ENCODE measurements at places on chromosomes 16 and 17. TPM values are rescaled to one million over a fixed set of nuclear protein-coding genes. Genes with fewer than 3 reads are reported as not detected.

The HSD17B1 gene
- 1.1 TPM for total RNA-seq

DNA sequence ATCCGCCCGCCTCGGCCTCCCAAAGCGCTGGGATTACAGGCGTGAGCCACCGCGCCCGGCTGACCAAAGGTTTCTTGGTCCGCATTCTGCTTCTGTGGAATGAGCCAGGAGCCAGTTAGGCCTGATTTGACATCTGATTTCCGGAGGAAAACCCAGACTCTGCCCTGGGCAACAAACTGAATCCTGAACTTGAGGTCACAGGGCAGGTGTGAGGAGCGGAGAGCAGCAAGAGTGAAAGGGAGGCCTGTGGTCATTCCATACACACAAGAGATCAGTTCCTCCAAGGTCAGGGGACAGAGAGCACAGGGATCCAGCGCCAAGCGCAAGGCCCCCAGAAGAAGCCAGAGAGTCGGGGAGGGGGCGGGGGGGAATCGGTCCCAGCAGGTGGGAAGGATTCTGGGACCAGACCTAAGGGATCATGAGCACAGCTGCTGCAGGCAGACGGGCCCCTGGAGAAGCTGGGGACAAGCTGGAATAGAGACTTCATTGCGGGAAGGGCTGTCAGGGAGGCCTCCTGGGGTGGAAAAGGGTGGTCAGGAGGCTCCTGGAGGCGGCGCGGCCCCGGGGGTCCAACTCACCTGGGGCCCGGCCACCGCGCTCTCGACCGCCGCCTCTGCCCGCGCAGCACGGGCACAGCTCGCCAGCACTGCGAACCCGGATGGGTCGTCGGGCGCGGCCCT is 436 bp downstream of the SHPK start:
- H3K4me1 ChIP-seq = peaks cover 40% of the 10 kb centered on the region
- H3K36me3 ChIP-seq = peaks cover 5% of the 10 kb centered on the region
- no peak for DNase-seq
- no peaks in the 10 kb centered on the region for H3K27me3 ChIP-seq

The FLII gene
- 357 TPM for total RNA-seq

DNA sequence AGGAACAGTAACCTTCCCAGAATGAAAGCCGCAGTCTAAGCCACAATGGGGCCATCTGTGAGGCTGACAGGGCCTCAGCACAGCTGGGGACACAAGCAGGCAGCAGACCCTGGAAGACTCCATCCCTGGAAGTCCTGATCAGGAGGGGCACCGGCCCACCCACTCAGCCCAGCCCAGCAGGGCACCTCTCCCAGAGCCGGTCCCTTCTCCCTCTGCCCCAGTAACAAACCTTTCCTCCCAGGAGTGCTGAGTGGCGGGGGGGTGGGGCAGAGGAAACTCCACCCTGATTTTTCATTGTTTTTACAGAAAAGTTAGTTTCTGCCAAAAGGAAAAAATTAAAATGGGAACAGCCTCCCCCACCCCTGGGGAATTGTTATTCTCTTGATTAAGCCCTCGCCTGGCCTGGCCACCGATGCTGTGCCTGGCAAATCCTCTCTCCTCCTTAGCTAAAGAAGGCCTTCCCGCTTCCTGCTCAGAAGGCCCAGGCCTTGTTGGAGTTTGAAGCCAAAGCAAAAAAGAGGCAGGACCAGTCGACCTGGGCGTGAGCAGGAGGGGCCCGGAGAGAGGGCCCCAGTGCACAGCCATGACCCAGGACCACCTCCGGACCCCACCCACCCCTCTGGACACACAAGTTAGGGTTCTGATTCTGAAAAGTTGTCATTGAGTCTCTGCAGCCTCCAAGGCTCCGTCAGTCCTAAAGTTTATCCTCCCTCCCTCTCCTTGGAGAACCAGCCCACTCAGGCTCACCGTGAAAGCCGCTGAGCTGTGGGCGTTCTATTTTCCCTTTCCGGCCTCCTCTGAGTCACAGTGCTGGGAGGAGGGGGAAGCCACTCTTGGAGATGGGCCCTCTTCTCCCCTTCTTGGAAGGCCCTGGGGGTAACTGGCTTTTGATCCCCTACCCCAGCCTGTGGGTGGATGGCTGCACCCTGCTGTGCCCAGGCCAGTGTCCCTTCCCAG is 128.4 kb upstream of the TNRC6C start:
- no peak overlapping the region for H3K27ac ChIP-seq
- peaks cover 28% of the 10 kb centered on the region for H3K27me3 ChIP-seq
- H3K36me3 ChIP-seq = no peaks in the 10 kb centered on the region
- no peak overlapping the region for H3K4me3 ChIP-seq
- H3K4me1 ChIP-seq = peaks cover 17% of the 10 kb centered on the region
- no peak for DNase-seq

- H3K36me3 ChIP-seq = peaks cover 56% of the 10 kb centered on the region
- peak overlapping the region; percentile 87 for H3K27ac ChIP-seq
- peak overlapping the region; percentile 96 for H3K4me3 ChIP-seq
- no peak for DNase-seq
- H3K27me3 ChIP-seq = peaks cover 13% of the 10 kb centered on the region
Measured at GRCh38 chr16:84616515-84616914, 1.4 kb downstream of the COTL1 start.

DNA sequence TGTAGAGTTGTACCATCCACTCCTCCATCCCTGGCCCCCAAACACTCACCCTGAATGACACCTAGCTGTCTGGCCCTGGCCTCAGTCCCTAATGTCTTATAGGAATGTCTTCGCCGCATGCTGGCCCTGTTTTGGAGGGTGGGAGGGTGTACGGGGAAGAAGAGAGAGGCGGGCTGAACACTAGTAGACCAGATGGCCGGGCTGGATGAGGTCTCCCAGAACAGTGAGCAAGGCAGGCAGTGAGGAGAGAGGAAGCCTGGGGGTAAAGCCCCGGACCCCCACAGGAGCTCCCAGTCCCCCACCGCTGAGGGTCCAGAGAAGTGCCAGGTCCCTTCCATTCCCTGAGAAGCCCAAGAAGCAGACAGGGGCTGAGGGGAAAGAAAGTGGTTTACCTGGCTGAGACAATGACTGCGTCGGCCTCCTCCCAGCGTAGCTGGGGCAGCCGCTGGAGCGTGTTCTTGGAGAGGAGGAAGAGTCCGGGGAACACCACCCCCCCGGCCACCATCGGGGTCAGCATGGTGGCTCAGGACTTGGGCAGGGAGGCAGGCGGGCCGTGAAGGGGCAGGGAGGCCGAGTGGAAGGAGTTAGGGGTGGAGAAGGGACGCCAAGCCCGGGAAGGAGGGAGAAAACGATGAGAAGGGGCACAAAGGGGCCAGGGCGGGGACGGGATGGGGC is 923 bp downstream of the TLCD3B start:
- no peak for DNase-seq
- no peak overlapping the region for H3K27ac ChIP-seq
- H3K27me3 ChIP-seq = peaks cover 65% of the 10 kb centered on the region

GRCh38 chr16:4371357-4372000 is at the start of gene VASN:
Gene VASN, plus strand, starts transcription at chr16:4371848. Its CDS starts 9,030 bp downstream, at chr16:4380878.
- H3K27me3 ChIP-seq = no peaks in the 10 kb centered on the region
- peak; percentile 65 for DNase-seq
- H3K27ac ChIP-seq = no peak within 1 kb of the TSS
- peaks cover 4% of the 10 kb centered on the region for H3K4me1 ChIP-seq
- H3K36me3 ChIP-seq = peaks cover 3% of the 10 kb centered on the region

DNA sequence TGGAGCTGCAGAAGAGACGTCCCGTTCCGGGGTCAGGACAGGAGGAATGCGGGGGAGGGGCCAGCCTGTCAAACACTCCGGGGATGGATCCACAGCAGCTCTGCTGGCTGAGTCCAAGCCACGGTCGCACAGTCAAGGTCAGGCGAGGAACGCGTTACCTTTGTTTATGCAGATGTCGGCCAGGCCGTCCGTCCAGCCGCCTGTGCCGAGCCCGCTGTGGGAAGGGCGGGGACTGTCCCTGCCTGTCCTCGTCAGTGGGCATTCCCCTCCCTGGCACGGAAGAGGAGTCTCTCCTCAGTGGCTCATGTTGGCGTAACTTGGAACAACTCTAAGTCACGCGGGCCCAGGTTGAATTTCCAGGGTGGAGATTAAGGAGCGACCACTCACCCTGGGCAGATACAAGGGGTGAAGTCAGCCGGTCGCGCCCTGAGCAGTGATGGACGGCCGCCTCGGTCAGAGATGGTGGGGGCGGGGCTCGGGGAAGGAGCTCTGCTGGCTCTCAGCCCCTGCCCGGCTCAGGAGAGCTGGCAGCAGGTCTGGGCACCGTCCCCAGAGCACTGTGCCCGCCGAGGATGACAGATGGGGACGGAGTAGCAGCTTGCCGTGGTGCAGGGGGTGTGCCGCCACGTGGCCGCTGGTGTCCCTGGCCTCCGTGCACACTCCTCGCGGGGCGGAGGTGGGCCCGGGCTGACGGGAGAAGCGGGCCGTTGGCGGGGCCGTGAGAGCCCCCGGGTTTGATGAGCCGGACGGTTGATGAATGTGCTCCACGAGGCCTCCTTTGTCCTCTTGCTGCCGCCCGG is 7.3 kb downstream of the CACNA1H start:
- H3K4me3 ChIP-seq = no peak overlapping the region
- DNase-seq = no peak
- H3K36me3 ChIP-seq = no peaks in the 10 kb centered on the region
- peaks cover 5% of the 10 kb centered on the region for H3K27me3 ChIP-seq

The SETD1A gene
- total RNA-seq = 23.9 TPM

The CRYM gene
- total RNA-seq = not detected

DNA sequence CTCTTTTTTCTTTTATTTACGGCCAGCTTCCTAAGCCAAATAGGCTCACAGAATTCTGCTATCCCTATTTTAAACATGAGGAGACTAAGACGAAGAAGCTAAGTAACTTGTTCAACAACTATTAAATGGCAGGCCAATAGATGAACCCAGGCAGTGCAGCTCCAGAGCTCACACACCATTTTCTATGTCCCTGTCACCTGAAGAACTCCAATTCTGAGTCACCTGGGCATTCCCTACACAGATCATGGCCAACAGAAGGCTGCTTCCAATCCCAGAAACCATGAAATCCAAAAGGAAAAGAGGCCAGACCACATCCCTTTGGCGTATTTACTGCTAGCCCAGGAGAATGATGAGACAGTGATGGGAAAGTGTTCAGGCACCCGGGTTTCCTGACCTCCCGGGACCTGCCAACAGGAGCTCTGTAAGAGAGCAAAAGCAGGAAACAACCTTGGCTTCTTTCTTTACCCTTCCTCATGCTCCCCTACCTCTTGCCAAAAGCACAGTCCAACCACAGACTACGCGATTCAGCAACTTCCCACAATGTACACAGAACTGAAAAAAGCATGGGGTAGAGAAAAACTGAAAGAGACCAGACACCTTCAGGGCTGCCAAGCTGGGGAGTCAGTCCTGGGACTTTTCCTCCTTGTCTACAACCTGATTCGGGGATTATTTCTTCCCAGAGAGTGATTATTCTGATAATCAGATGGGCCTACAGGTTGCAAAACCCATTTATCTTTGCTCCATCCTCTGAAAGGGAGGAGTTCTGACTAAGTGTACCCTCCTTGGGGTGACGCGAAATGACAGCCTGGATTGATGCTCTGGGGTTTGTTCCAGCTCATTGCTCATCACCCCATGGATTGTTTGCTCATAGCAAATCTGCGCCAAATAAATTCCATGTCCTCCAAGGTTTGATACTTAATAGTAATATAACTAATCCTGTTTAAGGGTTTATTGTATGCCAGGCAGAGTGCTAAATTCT is 47.8 kb upstream of the HAS3 start:
- H3K36me3 ChIP-seq = no peaks in the 10 kb centered on the region
- no peak overlapping the region for H3K27ac ChIP-seq
- H3K27me3 ChIP-seq = no peaks in the 10 kb centered on the region
- H3K4me3 ChIP-seq = no peak overlapping the region

GRCh38 chr17:57067162-57067561 is 17.9 kb upstream of the AKAP1 start:
- peaks cover 26% of the 10 kb centered on the region for H3K27me3 ChIP-seq
- no peaks in the 10 kb centered on the region for H3K4me1 ChIP-seq
- H3K4me3 ChIP-seq = no peak overlapping the region
- H3K27ac ChIP-seq = no peak overlapping the region
- H3K36me3 ChIP-seq = no peaks in the 10 kb centered on the region

The TBC1D3E gene
- total RNA-seq = not detected

GRCh38 chr16:29986231-29986630 is 9.2 kb downstream of the HIRIP3 start:
- H3K27ac ChIP-seq = no peak overlapping the region
- H3K27me3 ChIP-seq = no peaks in the 10 kb centered on the region
- DNase-seq = no peak
- peaks cover 46% of the 10 kb centered on the region for H3K36me3 ChIP-seq
- no peak overlapping the region for H3K4me3 ChIP-seq

The TBX21 gene
- total RNA-seq = 59.0 TPM

DNA sequence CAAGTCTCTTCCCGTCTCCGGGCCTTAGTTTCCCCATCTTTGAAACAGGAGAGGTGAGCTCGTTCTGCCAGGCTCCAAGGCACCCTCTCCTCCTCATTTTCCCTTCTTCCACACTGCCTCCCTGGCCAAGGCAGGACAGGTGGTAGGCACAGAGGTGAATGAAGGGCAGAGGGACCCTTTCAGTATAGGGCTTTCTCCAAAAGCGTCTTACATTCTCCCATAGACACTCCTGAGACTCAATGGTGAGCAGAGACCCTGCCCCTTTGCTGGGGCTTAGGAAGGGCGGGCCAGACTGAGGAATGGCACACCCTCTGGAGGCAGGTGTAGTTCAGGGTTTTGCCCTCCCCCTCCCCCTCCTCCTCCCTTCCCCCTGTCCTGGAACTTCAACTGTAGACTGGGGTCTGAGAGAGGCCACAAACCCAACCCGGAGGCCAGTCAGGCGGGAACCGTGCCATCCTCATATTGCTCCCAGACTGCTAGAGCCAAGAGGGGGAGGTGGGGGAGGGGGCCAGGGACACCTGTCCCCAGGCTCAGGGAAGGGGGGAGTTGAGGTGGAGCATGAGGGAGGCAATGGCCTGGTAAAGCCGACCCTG is 1.9 kb downstream of the PLEKHH3 start:
- no peak for DNase-seq
- H3K27me3 ChIP-seq = peaks cover 50% of the 10 kb centered on the region
- peaks cover 52% of the 10 kb centered on the region for H3K4me1 ChIP-seq
- H3K36me3 ChIP-seq = no peaks in the 10 kb centered on the region

The CCDC200 gene
- total RNA-seq = not detected

The MYH8 gene
- not detected for total RNA-seq

The CA5A gene
- not detected for total RNA-seq

- no peak for DNase-seq
- H3K27ac ChIP-seq = no peak overlapping the region
- H3K4me1 ChIP-seq = peaks cover 15% of the 10 kb centered on the region
Measured at GRCh38 chr17:32498391-32498790, 11.6 kb downstream of the CDK5R1 start.
